ENCODE measurements at places on chromosomes 6 and 20.

DNA sequence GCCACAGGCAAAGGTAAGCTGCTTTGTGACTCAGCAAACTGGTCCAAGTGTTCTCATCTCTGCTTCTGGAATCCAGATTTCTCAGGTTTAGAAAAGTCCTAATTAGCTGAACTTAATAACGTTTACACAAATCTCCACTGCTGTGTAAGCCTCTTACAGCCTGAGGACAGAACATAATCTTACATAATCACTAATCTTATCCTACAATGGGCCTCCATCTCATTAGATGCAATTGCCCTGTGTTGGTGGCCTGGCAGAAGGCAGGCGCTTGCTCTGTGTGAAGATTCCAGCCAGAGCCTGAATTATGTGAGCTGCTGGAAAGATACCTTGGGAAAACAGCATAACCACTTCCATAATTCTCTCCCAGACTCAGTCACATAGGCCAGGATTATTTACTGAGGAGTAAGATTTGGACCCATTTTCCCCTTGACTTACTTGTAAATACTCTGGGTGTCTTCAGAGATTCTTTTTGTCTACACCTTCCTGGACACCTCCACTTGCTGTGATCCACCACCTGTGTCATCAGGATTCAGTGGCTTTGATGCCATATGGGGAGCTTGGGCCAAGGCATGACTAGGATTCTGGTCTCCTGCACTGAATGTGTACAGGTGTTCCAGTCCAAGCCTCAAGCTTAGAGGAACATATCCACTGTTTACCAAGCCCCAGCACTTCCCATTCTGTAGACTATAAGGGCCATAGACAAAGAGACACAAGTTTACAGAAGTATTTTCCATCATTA is 104.4 kb downstream of the C6orf118 start:
- DNase-seq = no peak

- DNase-seq = no peak
Observed at GRCh38 chr6:34196833-34197195, 39.9 kb upstream of the HMGA1 start.

DNA sequence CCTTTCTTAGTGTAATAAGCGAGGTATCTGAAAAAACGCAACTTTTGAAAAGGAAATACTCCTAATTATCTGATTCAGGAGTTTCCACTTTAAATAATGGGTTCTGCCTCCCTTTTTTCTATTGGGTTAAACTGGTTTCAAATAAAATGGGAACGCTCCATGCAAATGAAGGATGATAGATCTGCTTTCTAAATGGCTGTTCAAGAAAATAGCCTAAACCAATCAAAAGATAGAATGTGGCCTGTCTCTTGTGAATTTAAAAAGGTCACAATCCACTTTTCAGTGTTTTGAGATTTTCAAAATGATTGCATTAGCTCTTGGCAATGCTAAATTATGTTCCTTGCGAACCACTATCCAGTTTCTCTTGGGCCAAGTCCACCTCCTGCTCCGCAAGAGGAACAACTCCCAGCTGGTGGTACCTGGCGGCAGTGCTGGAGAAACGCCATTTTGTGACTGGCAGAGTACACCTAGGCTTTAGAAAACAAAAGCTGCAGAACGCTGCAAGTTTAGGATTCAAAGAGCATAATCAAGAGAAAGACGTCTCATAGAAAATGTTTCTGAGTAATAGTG is 56.7 kb downstream of the TRIM38 start:
- DNase-seq = no peak

- DNase-seq = peak; percentile 40
Observed at GRCh38 chr20:32456869-32457478, 98.8 kb downstream of the ASXL1 start.

GRCh38 chr6:169417101-169417500 is 163.5 kb upstream of the THBS2 start:
- DNase-seq = no peak

- no peak for DNase-seq
Observed at GRCh38 chr6:150959166-150959565, 93.7 kb downstream of the MTHFD1L start.

DNA sequence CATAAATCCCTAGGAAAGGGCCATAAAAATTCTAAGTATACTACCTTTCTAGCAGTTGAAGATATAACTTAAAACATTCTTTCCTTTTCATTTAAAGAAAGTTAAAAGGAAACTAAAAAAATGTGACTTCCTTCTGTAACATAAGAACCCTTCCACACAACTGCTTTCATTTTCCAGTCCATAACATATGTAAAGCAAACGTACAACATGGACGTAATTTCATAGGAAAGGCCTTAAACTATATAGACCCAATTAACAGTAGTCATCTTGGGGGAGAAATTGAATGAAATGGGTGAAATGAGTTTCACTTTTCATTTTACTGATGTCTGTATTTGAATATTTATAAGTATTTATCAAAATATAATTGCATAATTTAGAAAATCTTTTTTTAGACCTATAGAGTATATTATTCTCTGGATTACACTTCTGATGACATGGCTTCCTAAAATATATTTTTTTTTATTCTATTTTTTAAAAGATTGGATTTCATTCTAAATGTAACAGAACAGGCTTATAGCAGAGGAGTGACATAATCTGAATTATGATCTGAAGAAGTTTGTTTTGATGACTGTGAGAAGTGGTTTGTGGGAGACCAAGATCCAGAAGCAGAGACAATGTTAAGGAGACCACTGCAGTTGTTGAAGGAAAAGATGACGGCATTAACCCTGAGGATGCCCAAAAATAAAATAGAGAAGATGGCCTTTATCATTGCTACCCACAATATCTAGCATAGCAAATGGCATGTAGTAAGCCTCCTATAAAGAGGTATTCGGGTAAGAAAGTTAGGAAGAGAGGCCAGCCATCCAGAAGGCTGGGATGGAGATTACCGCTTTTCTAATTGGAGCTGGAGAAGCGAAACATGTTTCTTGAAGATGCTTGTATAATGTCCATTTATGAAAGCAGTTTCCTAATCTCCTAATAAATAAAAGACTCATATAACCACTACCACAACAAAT is 260.4 kb downstream of the PTPRK start:
- DNase-seq = no peak

DNA sequence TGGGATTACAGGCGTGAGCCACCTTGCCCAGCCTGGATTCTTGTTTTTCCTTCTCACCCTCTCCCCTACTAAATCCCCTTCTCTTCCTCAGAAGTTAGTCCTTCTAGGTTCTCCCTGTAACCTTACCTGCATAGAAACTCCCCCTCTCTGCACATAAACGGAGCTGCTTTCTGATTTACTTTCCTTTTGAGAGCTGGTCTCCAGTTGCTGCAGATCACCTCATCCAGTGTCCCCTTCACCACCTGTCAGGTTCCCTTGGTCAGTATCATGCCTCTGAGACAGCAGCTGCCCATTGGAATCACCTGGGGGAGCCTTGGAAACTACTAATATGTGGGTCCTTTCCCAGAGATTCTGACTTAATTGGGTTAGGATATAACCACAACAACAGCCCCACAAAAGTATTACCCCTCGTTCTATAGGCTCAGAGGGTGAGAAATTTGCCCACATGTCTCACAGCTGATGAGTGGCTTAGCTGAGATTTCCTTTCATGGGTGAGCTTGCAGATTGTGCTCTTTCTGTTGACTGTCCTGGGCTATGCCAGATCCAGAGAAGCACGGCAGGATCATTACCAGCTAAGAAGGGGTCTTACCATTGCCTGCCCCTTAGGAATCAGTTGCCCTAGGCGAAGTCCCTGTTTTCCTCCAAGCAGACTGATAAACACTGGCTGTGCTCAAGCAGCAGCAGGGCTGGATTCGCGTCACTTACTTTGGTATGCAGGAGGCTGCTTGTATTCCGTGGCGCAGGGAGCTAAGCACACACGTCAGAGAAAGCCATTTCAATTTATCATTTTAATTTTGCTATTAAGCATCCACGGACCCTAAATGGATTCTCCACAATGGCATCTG is 51.3 kb downstream of the AKAP12 start:
- DNase-seq = no peak

DNA sequence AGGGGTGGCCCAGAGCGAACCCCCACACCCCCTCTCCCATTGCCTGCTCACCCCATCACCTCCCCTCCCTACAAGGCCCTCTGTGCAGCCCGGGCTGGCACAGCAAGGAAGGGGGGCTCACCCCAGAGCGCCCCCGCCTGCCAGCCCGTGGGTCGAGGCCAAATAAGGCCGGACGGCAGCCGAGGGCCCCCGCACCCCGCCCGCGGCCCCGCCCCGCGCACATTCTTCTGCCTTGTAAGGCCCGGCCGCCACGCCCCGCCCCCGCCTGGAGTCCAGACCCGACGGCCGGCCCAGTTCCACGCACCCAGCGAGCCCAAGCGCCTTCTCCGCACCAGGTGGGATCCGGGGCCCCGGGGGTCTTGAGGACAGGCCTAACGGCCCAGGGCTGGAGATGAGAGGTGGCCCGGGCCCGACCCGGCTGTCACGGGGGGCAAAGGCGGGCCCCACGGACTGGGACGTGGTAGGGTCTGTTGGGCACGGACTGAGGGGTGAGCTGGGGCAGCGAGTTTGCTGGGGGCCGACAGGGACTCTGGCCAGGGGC is at the start of gene MYL9:
TSS of gene MYL9 (plus strand) at position 293 of the 541 bp plus-strand sequence. CDS start 3,366 bp downstream, outside the sequence.
- DNase-seq = no peak

DNA sequence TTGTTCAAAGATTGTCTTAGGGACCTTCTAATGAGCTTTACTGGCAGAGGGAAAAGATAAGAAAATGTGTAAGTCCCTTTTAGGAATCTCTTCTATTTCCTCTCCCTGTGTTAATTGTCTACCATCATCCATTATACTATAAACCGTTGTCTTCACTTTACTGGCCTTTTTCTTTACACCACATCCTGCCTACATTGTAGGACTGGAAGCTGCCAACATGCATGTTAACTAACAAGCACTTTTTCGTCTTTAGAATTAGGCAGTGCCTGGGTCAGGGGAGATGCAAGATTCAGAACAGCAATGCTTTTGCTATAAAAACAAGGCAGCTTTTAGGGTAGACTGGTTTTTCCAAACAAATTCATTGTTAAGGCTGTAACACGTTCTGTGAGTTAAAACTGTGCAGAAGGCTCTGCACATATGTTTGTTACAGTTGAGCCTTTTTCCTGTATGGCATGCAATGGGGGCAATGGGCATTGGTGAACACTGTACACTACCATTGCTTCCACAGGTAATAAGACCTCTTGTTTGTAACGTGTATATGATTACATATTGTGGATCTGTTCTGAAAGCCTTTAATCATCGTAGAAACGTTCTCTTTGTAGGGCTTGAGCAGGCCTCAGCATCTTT is 10.9 kb upstream of the PKIG start:
- no peak for DNase-seq

DNA sequence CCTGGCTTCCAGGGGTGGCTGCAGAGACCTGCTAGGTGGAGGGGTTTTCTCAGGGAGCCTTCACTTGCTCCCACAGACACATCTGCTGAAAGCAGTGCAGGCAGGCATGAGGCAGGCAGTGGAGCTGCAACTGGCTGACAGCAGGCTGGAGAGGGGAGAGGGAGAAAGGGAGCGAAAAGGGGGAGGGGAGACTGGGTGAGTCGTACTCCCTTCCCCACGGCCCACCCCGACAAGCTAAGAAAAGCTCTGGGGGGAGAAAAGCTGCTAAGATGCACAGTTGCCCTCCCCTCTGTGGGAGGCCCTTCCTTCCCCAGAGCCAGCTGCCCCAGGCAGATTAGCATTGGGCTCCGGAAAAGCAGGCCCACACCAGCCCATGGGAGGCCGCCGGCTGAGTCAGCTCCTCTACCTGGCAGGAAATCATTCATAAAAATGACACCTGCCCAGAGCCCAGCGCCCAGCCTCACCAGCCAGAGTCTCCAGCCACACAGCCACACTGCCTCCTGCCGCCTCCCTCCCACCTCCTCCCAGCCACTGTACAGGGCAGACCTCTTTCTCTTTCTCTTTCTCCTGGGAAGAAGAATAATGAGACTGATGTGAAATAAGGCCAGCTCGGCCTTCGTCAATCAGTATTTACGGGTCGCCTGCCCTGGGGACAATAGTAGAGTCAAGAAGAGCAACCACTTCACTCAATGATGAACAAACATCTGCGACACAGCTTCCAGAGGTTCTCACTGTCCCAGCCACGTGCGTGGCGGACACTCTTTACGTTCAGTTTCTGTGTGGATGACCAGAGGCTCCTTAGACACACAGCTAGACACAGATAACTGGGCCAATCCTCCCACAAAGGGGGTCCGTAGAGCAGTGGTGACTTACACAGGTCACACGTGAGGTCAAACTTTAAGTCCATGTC is 7.7 kb upstream of the C20orf203 start:
- peak; percentile 98 for DNase-seq

GRCh38 chr6:166830891-166831363 is 125.4 kb downstream of the RNASET2 start:
- DNase-seq = no peak

GRCh38 chr6:116012471-116012949 is 48.2 kb downstream of the FRK start:
- DNase-seq = no peak

GRCh38 chr20:17610566-17611289 is 40.9 kb downstream of the DSTN start:
- no peak for DNase-seq

DNA sequence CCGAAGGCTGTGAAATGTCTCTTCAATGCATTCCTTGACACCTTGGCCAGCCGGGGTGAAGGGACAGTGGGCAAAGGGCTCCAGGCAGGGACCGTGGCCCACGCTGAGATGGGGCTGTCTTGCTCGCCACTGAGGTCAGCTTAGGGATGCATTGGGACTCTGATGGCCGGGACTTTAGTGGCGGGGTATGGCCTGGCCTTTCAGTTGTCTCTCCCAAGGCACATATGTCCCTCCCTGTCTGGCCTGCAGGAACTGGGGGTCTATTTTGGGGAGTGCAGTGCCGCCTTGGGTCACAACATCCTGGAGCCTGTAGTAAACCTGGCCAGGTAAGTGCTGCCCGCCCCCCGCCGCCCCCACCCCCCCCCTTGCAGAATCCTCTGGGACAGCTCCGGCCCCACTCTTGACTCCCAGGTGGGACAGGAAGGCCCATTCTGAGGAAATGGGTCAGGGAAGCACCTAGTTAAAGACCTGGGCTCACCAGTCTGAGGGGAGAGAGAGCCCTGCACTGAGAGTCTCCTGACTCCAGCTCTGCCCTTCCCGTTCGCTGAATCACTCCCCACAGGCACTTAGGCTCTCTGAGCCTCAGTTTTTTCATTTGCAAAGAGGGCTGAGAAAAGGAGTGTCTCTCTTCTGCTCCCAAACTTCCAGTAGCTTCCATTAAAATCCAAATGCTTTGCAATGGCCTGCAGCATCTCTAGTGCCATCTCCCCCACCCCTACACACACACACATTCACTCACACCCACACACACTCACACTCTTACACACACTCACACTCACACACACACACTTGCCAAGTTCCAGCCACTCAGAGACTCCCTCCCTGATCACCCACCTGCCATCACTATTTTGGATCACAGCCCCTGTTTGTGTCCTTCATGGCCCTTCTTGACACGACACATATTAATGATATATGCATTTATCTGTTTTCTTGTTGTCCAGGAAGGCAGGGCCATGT is 33.1 kb downstream of the RAB44 start:
- DNase-seq = no peak

DNA sequence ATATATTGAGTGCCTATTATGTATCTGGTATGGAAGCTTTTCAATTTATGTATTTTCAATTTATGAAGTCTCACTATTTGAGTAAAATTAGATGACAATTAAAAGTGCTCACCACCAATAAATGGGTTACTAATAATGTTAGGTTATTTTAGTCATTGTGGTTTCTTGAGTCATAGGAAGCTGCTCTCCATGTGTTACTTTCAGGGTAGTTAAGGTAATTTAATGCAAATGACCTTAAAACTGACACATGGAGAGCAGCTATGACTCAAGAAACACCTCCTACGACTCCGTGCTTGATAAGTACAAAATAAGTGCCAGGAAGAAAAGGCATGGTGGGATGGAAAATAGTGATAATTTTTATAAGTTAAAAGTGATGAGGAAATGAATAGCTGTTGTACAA is 16.5 kb upstream of the TINAG start:
- DNase-seq = no peak

GRCh38 chr6:33416386-33417127 is 1.4 kb downstream of the CUTA start:
- DNase-seq = no peak
